ENCODE measurements at places on chromosomes 2 and 18.

DNA sequence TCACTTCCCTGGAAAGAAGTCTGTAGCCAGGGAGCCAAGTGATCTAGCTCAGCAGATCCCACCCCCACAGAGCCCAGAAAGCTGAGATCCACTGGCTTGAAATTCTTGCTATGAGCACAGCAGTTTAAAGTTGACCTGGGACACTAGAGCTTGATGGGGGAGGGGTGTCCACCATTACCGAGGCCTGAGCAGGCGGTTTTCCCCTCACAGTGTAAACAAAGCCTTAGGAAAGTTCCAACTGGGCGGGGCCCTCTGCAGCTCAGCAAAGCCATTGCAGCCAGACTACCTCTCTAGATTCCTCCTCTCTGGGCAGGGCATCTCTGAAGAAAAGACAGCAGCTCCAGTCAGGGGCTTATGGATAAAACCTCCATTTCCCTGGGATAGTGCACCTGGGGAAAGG, 887.2 kb upstream of the LRATD1 start:
- DNase-seq, result no peak

DNA sequence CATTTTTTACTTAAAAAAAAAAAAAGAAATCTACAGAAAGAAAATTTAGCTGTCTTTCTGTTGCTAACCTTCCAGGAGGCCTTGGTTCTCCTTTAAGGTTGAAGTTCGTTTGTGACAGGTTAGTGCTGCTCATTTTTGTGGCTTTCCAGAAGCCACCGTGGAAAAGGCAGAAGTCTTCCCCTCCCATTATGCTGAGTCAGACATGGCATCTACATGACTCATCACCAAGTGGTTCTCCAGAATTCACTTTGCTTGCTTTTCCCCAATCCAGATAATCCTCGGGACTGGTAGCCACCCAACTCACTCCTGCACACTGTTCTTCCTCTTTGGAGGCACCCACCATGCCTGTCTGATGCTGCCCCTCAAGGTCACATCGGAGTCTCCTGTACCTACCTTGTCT, 228.7 kb downstream of the PIK3C3 start:
- DNase-seq, result no peak

GRCh38 chr2:168465594-168465993, 9.5 kb downstream of the CERS6 start:
- DNase-seq, result no peak

DNA sequence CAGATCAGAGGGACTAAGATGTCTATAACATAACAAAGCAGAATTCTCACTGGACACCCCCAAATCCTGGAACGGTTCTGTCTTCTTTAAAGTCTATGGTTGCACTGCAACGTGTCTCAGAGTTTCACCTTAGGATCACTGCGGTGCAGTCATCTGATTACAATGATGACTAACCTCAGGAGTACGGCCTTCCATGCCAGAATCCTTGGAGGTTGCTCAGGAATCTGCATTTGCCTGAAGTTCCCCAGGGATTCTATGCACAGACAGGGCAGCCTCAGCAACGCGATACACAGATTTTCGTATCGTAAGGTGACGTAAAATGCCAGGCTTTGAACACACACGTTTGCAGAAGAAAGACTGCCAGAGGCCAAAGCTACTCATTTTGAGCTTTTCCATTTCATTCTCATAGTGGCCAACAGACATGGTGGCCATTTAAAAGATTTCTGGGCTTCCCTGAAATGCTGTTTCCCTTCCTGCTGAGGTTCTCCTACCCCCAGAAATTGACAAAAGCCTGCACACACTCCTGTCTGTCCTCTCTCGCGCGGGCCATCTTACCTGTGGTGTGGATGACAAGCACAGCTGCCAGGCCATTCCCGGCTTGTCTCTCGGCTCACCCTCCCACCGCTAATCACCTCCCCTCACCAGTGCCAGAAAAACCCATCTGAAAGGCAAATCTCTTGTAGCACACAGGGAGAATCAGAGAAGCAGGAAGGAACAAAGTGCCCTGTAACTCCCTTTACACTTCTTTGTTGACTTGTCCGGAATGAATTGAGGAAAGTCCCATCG, 148.8 kb downstream of the ACKR3 start:
- DNase-seq, result no peak

- no peak for DNase-seq
These were observed 1.2 kb downstream of the MEX3C start for GRCh38 chr18:51196118-51196810.

DNA sequence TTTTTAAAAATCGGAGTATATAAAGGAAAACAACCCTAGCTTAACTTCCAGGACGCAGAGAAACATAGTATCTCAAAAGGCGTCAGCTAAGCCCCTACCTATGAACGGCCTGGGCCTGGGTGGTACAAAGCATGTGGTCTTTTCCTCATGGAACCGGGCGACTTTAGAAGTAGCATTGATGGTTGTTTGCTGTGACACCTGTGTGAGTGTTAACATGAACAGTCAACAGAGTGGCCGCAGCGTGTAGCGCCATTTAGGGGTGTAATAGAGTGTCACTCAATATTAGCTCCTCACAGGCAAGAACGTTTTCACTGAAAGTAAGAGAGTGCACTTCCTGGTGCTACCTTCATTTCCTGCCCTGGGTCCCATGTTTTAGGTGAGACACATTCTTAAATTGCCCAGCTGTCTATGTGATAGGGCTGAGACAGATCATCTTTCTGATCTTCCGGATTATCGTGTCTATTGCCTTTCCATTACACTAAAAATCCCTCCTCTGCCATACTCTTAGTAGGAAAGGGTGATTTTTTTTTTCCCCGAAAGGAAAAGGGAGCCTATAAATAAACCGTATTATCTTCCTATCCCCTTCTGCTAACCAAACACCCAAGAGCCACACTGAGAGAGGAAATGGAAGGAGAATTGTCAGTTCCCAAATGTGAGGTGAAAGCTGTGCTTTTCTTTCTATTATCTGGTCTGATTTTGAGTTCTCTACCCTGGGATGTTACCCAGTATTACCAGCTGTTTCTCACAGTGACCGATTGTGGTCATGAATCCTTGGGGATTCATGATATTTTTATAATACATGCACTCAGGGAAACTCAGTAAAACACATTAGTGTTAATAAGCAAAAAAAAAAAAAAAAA, 1.3 kb downstream of the GORASP2 start:
- DNase-seq, result no peak

DNA sequence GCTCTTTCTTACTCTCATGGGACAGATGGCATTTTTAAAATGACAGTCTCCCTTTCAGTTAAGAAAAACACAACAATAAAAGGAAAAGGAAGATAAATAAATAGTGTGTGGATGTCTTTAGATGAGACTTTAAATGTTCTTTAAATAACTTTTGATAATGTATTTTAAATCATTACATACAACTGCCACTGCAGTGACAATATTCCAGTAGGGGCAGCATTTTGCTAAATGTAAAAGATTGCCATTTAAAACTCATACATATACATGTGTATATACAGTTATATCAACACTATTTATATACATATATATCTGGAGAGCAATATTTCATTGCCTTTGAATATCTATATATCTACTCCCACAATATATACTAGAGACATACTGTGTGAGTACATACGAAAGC, 90.7 kb downstream of the INO80D start:
- DNase-seq, result no peak

- no peak for DNase-seq
These were observed 58.4 kb upstream of the GALR1 start for GRCh38 chr18:77191071-77191751.

GRCh38 chr2:101140237-101140636, 10.9 kb downstream of the TBC1D8 start:
- DNase-seq, result no peak

DNA sequence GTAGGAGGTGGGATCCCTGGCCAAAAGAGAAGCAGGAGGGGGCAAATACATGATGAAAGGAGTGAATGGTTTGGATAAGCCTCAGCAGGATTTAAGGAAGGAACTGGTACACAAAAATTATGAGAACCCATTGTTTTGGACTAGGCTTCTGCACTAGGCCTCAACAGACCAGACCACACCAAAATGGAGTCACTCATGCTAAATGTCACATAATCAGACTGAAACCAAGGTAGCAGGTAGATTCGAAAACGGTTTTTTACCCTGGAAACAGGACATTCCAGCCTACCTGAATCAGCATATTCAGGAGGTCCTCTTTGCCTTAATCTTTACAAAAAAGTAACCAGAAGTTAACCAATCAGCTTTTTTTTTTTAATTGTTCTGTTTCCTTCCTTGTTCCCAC, 49.4 kb upstream of the CDCA7 start:
- DNase-seq, result no peak

GRCh38 chr18:54835944-54836343, 7.7 kb downstream of the RAB27B start:
- no peak for DNase-seq

- no peak for DNase-seq
These were observed 251.5 kb downstream of the ZNF521 start for GRCh38 chr18:25100418-25100817.

DNA sequence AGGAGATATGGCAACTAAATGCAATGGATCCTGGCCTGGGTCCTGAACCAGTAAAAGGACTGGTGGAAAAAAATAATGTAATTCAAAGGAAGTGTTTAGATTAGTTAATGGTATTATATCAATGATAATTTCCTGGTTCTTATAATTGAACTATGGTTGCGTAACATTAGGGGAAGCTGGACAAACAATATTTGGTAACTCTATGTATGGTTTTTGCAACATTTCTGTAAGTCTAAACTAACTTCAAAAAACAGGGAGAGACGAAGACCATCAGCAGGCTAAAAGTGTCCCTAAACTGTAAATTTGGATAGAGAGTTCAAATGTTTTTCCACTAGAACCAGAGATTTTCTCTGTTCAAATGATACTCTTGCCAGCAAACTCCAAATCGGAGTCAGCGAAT, 36.9 kb downstream of the KLF7 start:
- no peak for DNase-seq

- DNase-seq, result no peak
These were observed 86.0 kb downstream of the FMNL2 start for GRCh38 chr2:152420936-152421335.

- DNase-seq, result no peak
These were observed 236.5 kb upstream of the SALL3 start for GRCh38 chr18:78743078-78743477.

GRCh38 chr2:86226636-86227520, 27.6 kb downstream of the MRPL35 start:
- DNase-seq, result no peak

DNA sequence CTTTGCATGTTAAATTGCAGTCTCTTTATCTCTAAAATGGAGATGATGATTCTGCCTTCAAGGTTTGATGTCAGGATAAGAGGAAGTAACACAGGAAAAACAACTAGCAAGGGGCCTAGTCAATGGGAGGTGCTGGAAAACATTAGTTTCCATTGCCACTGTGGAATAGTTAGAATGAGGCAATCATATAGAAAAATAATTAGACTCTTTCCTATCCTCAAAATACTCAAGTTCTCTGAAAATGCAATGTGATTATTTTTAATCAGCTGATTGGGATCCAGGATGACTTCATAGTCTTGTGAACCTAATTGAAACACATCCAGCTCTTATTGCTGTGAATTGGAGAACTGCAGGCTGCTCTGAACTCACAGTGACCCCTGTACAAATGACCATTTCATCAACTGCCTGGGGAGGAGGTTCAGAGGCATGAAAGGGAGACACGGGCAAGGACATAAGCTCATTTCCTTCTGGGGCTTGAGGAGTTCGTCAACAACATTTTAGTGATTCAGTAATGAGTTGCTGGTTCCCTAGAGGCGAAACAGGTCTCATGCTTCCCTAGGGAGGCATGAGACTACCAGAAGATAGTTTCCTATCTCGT, 422.5 kb downstream of the LPIN1 start:
- no peak for DNase-seq

GRCh38 chr2:26850505-26850904, 2.6 kb downstream of the DPYSL5 start:
- DNase-seq, result no peak

DNA sequence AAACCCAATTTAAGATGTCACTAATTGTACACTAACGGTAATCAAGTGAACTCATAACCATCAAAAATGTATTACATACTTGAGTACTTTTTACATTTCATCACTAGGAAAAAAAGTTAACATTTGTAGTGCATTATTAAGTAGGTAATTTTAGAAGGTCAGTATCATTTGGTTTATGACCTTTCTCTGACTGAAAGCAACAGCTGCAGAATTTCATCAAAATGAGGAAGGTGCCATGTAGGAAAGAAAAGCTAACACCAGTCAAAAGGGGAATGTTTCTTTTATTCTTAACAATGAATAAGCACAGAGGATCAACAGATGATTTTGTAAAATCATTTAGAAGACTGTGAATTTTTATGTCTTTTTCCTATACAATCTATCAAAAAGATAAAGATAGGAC, 79.0 kb downstream of the PIGN start:
- DNase-seq, result no peak

DNA sequence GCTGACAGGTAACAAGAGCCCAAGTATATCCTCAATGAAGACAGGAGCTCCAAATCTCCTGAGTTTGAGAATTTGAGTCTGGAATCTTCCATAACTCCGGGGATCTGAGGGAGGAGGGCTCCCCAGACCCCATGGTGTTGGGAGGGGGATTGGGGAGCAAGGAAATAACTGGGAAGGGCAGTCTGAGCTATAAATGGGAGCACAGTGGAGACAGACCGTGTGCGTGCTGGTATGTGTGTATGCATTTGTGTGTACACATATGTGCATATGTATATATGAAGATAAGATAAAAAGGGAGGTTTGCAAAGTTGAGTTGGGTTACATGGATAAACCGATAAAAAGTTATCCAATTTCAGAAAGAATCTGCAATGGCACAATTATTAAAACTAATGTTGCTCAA, 2.3 kb downstream of the APCDD1 start:
- no peak for DNase-seq

- no peak for DNase-seq
These were observed at the start of gene SLC25A52 for GRCh38 chr18:31760695-31761094. TSS of gene SLC25A52 (minus strand) at chr18:31760880. CDS start at chr18:31760661, 219 bp downstream.

- no peak for DNase-seq
These were observed 39.7 kb upstream of the NEDD4L start for GRCh38 chr18:58004317-58004716.

DNA sequence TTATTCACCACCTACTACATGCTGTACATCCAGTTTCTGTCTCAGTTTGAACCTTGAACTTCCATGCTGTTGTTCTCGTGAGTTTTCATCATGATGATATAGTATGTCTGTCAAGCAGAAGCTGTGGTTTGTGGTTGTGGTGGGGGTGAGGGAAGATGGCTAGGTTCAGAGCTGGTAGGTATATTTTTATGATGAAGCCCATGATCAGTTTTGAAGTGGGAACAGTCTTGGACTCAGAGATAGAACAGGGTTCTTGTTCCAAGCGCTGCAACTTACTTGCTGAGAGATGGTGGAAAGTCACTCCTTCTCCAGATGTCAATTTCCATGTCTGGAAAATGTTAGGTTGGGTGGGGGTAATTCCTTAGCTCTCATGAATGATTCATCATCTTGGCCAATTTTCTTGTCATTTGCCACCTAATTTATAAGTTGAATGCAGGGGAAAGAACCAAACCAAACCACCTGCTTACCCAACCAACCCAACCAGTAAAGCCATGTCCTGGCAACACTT, 21.6 kb downstream of the PMAIP1 start:
- no peak for DNase-seq

DNA sequence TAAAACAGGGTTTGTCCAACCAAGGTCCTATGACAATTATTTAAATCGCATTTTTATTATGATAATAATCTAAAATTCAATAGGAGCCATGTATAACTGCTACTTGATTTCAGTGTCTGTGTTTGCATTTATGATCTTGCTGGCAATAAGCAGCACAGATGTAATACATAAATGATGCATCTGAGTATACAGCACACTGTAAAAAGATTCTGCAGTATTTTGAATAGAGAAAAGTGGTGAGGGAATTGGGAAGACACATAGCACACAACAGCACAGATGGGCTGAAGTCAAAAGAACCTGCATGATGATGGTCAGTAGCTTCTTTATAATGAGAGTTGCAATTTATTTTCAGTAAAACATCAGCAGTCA, 26.1 kb downstream of the METTL8 start:
- no peak for DNase-seq
